ENCODE measurements at places on chromosomes 4 and X.

- DNase-seq = no peak
These were observed 3.3 kb upstream of the RHOH start for GRCh38 chr4:40193578-40193977.

- DNase-seq = no peak
These were observed 151.0 kb downstream of the CAMK2D start for GRCh38 chr4:113610537-113610936.

- DNase-seq = no peak
These were observed 622 bp downstream of the KLKB1 start for GRCh38 chr4:186227744-186228513.

DNA sequence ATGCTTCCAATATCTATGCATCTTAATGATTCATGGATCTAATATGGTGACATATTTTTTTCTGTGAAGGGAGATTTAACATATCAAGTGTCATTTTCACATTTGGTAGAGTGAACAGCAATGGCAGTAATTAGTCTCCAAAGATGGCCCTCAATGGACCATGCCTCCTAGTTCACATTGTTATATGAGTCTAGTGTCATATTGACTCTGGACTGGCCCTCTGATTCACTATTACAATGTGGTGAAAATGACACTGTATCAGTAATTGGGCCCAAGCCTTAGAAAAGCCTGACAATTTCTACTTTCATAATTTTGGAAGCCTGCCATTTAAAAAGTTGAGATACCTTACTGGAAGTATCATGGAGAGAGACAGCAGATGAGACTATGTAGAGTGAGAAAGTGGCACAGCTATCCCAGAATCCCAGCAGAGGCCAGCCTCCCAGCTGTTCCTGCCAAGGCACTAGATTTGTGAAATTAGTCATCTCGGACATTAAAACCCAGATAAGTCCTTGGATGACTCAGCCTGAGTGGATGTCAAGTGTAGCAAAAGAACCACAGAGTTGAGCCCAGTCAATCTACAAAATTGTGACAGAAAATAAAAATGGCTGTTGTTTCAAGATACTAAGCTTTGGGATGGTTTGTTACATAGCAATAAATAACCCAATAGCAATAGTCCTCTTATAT is 68.4 kb downstream of the ARHGEF38 start:
- DNase-seq = no peak

DNA sequence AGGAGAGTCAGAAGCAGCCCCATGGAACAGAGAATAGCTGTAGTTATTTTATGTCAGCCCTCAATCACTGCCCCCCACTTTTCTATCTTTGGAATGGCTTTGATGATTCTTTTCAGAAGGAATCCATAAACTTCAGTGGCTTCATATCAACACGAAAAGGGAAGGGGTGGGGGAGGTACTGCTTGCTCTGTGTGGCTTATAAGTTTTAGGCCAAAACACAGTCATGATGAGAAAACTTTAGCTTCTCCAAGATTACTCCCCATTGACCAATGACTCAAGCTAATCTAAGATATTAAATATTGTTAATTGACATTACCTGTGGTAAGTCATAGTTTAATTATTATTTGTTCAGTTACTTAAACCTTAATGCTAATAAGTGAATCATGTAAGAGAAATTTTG is 669.6 kb upstream of the FAM241A start:
- DNase-seq = no peak

GRCh38 chrX:39453889-39454621 is 643.7 kb downstream of the BCOR start:
- no peak for DNase-seq

DNA sequence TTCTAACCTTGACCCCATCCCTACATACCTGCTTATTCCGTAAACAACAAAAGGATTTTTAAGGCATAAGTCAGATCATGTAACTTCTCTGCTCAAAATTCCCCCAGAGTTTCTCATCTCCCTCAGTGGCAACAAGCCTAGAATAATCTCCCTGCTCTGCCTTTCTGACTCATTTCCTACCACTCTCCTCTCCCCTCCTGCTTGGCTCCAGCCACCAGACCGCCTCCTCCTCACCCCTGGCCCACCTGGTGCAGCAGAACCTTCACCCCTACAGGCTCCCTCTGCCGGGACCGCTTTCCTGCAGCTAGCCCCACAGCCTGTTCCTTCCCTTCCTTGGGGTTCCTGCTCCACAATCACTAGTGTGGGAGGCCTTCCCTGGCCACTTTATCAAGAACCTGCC is 32.1 kb downstream of the TSPAN5 start:
- DNase-seq = no peak

DNA sequence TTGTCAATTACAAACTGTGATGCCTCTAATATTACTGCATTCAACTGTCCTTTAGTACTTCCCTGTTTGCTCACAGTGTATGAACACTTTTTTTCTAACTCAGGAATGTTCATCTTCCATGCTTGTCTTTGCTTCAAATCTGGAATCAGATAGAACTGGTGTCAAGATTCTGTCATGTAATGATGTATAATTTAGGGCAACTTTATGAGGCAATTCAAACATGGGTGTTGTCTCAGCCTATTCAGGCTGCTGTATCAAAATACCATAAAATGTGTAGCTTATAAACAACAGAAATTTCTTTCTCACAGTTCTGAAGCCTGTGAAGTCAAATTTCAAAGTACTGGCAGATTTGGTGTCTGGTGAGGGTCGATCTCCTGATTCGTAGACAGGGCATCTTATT is 1012.9 kb downstream of the RAB28 start:
- DNase-seq = no peak

DNA sequence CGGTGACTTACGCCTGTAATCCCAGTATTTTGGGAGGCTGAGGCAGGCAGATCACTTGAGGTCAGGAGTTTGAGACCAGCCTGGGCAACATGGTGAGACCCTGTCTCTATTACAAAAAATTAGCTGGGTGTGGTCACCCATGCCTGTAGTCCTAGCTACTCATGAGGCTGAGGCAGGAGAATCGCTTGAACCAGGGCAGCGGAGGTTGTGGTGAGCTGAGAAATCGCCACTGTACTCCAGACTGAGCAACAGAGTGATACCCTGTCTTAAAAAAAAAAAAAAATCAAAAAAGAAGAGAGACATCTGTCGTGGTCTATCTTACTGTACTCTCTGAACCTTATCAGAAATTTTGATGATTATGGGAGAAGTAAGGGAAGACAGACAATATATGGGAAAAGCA is 144.3 kb downstream of the CAMK2D start:
- DNase-seq = no peak

GRCh38 chr4:173525118-173526011 is 4.7 kb downstream of the HAND2 start:
- no peak for DNase-seq

DNA sequence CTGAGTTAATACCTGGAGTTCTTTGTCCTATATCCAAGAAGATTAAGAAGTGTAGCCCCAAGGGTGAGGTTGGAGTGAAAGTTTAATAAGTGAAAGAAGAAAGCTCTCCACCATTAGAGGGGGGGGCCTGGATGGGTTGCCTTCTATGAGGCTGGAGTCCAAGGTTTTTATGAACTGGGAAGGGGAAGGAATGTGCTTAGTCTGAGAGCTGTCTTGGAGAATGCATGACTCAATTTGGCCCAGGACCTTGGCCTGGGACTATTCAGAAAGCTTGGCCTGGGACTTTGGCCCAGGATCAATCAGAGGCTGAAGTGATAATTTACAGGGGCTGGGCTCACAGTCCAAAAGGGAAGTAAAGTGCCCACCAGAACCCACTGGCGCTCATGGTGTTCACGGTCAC is 1049.0 kb upstream of the GRIA3 start:
- DNase-seq = no peak

DNA sequence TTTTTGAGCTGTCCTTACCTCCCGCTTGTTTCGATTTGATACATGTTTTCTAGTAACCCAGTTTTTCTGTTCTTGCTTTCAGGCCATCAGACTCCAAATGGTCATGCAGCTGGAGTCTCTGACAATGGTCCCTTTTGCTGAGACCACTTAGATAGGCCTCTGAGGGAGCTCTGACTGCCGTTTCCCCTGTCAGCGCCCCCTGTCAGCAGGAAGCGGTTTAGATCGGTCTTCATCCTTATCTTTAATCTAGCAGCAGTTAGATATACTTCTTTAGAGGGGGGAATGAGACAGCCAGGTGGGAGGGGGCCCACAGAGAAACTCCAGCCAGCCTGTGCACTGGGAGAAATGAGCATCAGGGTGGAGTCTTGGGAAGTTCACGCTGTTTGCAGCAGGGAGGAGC is 457.9 kb downstream of the GPAT3 start:
- DNase-seq = peak; percentile 29

GRCh38 chrX:2690856-2691542 is at the start of gene CD99:
CD99 (plus strand) TSS chrX:2691295; CDS start chrX:2691361, 66 bp downstream.
- peak; percentile 76 for DNase-seq

DNA sequence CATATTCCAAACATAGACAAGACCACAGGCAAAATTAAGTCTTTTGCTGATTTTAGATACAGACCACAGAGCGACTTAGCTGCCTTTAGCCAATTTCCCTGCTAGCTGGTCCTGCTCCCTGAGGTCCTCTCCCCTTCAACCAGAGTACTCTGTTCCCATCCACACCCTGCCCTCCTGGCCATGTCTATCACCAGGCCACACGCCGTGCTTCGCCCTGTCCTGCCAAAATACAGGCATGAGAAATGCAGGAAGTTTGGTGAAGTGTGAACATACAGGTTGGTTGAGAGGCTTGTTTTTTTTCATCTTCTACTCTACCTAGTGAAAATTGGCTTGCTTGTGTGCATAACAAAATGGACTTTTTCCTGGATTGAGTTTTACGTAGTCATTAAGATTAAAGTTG is 226.2 kb upstream of the TENM3 start:
- no peak for DNase-seq

GRCh38 chr4:94333866-94334265 is 8.8 kb downstream of the HPGDS start:
- DNase-seq = no peak

DNA sequence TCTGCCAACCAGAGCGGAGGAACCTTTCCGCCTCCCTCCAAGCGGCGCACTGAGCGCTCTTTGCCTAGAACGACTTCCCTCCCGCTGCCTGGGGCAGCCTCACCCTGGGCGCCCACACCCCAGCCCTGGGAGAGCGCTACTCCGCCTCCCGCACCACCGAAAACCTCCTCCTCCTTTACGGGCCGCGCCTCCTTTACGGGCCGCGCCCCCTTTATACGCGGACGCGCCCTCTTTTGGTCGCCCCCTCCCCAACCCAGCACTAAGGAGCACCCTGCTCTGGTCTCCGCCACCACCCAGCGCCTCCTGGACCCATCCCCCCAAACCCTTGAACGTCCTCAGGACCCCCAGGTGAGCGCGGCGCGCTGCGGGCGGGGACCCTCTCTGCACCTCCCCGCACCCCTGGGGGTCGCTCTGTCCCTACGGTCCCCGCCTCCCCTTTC is 586 bp upstream of the NSG1 start:
- no peak for DNase-seq

GRCh38 chrX:67784712-67785111 is 240.9 kb downstream of the AR start:
- DNase-seq = no peak

DNA sequence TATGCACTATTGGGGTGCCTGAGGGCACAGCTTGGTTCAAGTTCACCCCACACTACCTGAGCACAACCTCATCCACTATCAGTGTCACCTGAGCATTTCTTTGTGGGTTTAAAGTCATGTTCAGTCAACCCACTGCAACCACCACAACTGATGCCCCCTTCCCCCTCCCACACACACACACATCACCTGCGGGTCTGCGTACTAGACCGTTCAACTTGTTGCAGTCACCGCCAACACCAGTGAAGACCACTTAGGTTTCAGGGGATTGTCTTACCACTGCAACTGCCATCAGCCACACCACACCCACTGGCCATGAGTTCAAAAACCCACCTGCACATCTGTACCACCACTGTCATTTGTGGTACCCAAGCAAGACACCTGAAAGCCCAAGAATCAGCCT is 355.0 kb downstream of the SH3BGRL start:
- DNase-seq = no peak

- DNase-seq = no peak
These were observed 24.5 kb upstream of the MSN start for GRCh38 chrX:65642914-65643491.

DNA sequence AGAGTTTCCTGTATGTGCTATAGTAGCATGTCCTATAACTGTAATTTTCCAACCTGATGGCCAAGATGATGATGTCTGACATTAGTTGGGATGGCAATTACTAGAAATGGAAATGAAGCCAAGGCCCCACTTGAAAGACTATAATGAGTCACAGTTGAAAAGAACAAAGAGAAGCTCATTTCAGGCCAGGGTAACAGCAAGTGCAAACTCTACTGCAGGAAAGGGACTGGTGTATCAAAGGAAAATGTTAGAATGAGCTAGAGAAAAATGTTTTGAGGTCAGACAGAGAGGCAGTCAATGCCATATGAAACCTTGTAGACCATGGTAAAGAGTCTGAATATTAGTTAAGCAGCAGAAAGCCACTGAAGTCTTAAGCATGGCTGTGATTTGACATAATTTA is 146.2 kb upstream of the SH3RF1 start:
- DNase-seq = no peak

DNA sequence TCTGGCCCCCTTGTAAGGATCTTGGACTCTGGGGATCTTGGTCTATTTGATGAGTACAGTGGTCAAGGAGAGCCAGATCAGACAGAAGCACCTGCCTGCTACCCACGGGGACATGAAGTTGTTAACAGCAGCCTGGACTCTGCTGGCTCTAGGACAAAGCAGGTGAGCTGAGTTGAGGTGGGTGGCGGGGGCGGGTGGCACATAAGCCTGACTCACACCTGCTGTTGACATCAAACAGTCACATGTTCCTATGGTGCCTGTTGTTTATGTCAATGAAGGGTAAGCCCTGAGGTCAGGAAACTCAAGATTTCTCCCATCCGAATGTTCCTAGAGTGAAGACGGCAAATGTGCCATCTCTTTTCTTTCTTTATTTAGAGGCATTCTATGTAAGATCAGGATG is 50.1 kb upstream of the CLNK start:
- no peak for DNase-seq

DNA sequence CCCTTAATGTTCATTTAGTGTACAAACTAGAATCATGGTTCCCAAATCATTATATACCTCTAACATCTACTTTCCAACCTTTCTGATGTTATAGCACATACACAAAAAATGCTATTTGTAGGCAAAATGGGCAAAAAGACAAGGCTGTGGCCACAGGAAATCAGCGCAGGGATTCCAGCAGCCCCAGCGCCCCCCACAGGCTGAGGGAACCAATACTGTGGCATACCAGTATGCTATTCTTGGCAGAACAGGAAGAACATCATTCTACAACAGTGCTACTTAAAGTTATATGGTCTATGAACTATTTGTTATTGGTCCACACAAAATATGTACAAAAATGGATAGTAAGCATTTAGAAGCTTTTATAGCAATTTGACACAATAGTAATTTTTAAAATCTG is 25.3 kb downstream of the STEEP1 start:
- peak; percentile 29 for DNase-seq

GRCh38 chrX:70386235-70386634 is 36.9 kb upstream of the GDPD2 start:
- no peak for DNase-seq

- DNase-seq = no peak
These were observed 107.1 kb downstream of the IDS start for GRCh38 chrX:149398027-149398426.

GRCh38 chrX:152936306-152936705 is 38.4 kb downstream of the ZNF185 start:
- DNase-seq = no peak

GRCh38 chr4:26218677-26219605 is 101.9 kb upstream of the RBPJ start:
- DNase-seq = no peak

GRCh38 chrX:70446380-70447350 is 2.0 kb downstream of the DLG3 start:
- DNase-seq = no peak

Data from NAMALWA (cell line).